ENCODE measurements at places on chromosomes 6 and 20.

GRCh38 chr6:136751522-136751956, 40.7 kb downstream of the MAP3K5 start:
- DNase-seq, result peak; percentile 31

DNA sequence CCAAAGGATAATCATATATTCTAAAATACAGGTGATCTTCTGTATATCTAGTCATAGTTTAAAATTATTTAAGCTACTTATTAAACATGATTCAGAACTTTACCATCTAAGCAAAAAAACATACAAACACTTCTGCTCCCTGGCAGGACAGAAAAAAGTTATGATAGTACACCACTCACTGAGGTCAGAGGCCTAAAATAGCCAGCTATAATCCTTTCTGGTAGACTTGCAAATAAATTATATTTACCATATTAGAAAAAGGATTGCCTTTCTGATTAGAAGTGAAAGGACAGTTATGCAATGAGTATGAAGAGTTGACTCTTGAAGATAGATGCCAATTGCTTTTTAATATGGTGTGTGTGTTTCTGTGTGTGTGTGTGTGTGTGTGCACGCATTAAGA, 207.4 kb downstream of the BMP2 start:
- no peak for DNase-seq

DNA sequence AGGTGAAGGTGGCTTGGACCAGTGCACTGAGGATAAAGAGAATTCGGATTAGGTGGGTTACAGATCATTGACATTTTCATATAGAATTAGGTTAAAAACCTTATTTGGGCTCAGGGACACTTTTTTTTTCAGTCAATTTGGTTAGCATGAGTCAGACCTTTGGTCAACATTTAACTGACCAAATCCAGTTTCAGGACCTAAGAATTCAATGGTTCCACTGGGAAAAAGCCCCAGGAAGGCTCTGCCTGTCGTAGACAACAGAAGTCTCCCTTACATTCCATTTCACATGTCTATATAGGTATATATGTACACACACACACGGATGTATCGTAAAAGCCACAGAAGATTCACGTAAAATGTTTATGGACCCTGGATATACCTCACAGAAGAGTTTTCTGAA, 184.2 kb upstream of the RREB1 start:
- no peak for DNase-seq

DNA sequence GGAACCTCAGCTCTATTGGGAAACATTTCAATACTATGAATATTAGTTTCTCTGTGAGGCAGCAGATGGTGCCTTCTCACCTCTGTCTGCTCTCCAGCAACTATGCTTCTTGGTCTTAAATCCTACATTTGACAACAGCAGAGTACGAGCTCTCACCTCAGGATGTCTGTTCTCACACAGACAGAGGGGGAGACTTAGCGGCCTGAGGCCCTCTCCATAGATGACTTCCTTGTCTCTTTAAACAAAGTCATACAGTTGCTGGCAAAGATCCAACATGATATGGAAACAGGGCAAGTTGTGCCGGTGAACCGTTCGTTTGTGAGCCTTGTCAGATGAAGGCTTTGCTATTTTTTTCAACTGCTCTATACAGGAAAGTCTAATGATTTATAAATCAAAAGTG, 43.7 kb upstream of the GABRR1 start:
- DNase-seq, result no peak

GRCh38 chr20:46219190-46219589, 89.1 kb downstream of the CDH22 start:
- no peak for DNase-seq

- no peak for DNase-seq
Observed at GRCh38 chr6:53624502-53624901, 41.1 kb downstream of the KLHL31 start.

- DNase-seq, result no peak
Observed at GRCh38 chr6:110095935-110096334, 83.5 kb downstream of the WASF1 start.

GRCh38 chr6:165820934-165821333, 157.9 kb upstream of the PDE10A start:
- DNase-seq, result no peak

GRCh38 chr6:36625158-36625919, 31.2 kb downstream of the SRSF3 start:
- peak; percentile 8 for DNase-seq

- DNase-seq, result no peak
Observed at GRCh38 chr20:2379511-2380229, 1.0 kb upstream of the TGM6 start.

GRCh38 chr20:10856237-10857015, 182.6 kb upstream of the JAG1 start:
- DNase-seq, result peak; percentile 49

GRCh38 chr6:166433096-166433495, 50.4 kb upstream of the MPC1 start:
- no peak for DNase-seq

GRCh38 chr6:118764766-118765165, 113.4 kb upstream of the CEP85L start:
- DNase-seq, result no peak

DNA sequence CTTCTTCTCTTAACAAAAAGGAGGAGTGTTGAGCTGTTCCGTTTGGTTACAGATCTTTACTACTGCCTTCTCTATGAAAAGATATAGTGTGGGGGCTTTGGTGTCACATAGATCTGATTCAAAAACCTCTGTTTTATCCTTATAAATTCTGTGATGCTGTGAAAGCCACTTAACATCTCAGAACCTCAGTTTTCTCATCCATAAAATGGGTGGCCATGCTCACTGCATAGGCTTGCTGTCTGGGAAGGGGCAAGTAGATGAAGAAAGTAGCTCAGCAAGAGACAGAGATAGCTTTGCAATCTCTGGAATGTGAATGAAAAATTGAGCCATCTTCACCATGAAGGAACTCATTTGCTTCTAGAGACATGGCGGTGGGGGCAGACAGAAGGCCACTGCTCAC, 31.6 kb upstream of the RNF24 start:
- DNase-seq, result no peak

DNA sequence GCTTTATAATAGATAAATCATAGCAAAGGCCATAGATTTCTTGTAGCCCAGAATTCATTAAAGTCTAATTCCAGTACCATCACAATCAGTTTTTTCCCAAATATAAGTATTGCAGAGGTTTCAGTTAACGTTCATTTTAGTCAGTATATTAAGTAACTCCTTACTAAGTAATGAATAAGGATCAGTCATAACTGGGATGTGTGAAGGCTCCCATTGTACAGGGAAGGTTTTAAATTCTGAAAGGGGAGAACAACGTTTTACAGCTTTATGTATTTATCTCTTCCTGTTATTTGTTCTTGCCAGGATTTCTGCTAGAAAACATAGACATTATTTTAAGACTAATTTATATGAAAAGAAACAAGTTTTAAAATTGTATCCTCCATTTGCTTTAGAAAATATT, 215.5 kb upstream of the LAMP5 start:
- DNase-seq, result no peak

GRCh38 chr6:105786890-105787655, 299.1 kb upstream of the PRDM1 start:
- DNase-seq, result peak; percentile 32

DNA sequence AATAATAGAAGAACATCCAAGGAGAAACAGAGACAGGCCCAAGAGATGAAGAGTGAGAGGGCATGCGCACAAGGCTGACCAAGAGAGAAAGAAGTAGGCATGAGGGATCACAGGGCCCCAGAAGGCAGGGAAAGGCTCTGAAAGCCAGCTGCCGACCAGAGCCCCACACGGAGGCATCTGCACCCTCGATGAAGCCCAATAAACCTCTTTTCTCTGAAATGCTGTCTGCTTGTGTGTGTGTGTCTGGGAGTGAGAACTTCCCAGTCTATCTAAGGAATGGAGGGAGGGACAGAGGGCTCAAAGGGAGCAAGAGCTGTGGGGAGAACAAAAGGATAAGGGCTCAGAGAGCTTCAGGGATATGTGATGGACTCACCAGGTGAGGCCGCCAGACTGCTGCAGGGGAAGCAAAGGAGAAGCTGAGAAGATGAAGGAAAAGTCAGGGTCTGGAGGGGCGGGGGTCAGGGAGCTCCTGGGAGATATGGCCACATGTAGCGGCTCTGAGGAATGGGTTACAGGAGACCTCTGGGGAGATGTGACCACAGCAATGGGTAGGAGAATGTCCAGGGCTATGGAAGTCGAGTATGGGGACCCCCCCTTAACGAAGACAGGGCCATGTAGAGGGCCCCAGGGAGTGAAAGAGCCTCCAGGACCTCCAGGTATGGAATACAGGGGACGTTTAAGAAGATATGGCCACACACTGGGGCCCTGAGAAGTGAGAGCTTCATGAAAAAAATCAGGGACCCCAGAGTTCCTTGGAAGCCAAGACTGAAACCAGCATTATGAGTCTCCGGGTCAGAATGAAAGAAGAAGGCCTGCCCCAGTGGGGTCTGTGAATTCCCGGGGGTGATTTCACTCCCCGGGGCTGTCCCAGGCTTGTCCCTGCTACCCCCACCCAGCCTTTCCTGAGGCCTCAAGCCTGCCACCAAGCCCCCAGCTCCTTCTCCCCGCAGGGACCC, 981 bp upstream of the TNF start:
- no peak for DNase-seq

DNA sequence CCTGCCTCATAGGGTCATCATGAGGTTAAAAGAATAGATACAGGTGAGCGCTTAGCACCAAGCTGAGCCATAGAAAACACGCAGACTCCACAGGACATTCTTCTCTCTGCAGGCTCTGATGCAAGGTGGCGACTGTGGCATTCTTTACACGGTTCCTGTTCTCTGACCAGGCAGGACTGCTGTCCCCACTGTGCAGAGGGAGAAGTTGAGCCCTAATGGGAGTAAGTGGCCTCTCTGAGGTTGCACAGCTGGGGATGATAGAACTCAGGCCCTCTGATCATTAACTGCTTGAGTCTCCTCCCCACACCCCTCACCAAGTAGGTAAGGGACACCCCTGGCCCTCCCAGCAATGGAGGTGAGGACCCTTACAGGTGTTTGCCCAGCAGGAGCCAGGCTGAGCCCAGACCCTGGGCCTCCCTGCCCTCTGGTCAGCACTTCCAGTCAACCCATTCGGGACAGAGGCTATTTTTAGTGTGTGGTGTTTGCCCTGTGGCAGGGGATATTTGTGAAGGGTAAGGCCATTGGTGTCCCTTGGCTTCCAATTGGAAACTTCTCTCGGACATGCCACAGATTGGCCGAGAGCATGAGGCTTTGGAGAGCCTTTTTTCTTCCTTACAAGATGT, 116.8 kb downstream of the VEGFA start:
- DNase-seq, result no peak

GRCh38 chr6:42520786-42521607, 42.8 kb upstream of the UBR2 start:
- no peak for DNase-seq

GRCh38 chr6:38149531-38149930, 330.0 kb downstream of the ZFAND3 start:
- no peak for DNase-seq

All from transverse colon (tissue), 4 donors.